ENCODE measurements at places on chromosomes 1 and 21. TPM values are rescaled to one million over a fixed set of nuclear protein-coding genes. Genes with fewer than 3 reads are reported as not detected.

RHD gene
- not detected for total RNA-seq

DNAJC28 gene
- total RNA-seq, result 0.23 TPM

RPS27 gene
- total RNA-seq, result 1,924 TPM

GJA9 gene
- total RNA-seq, result not detected

TRABD2B gene
- not detected for total RNA-seq

CELA3A gene
- total RNA-seq, result not detected

OXCT2 gene
- 5.7 TPM for total RNA-seq

GRCh38 chr1:66305927-66306326 is 228.0 kb upstream of the SGIP1 start:
- no peak for DNase-seq

GRCh38 chr1:17599954-17600300 is 60.4 kb downstream of the ARHGEF10L start:
- no peak for DNase-seq

GRCh38 chr1:24586970-24587820 is 31.3 kb downstream of the NCMAP start:
- DNase-seq, result peak; percentile 40

GRCh38 chr1:157407917-157408525 is 144.3 kb downstream of the FCRL5 start:
- no peak for DNase-seq

DNA sequence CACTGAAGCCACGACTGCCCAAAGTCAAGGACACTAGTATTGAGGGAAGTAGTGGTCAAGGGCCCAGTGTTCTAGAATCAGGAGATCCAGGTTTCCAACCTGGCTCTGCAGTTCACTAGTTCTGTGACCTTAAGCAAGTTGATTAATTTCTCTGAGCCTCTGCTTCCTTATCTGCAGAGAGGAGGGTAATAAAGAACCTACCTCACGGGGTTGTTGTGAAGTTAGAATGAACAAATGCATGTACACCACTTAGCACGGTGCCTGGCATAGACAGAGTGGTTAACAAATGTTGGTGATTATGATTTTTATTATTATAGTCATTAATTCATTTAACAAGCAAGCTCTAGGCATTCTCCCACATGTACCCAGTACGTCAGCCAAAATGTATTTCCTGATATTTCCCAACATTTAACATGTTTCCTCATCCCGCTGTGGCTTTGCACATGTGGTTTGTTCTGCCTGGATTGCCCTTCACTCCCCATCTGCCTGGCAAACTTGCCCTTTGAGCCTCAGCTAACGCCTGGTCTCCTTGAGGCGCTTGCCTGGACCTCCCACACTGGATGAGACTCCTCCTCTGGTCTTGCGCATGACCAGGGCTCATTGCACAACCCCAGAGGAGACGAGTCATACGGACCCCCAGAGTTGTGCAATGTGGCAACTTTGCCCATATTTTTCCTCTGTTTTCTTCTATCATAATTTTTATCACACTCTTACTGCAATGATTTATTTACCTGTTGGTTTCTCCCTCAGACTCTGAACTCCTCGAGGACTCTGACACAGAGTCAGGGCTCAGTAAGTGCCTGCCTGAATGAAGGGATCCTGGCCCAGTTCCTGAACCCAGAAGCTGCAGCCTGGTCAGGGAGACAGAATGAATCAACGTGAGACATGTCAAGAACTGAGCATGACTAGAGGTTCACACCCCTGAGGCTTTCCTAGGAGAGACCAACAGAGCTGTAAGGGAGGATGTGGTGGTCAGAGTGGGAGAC is 20.7 kb upstream of the MFSD2A start:
- no peak for DNase-seq

DNA sequence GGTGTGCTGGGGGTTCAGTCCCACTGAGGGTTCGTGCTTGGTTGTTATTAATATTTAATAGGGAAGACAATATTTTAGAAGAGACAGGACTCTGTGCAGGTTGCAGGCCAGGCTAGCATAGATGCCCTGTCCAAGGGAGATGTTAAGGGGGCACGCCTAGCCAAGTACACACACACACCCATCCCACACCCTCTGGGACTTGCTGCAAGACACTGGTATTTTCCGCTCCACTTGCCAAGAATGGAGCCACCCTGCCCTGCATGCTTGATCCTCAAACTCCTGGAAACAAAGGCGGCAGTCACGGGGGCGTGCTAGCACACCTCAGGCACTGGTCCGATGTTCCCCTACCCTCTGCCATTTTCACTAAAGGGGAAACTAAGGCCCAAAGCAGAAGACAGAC is 99.1 kb downstream of the MRPL37 start:
- no peak for DNase-seq

DNA sequence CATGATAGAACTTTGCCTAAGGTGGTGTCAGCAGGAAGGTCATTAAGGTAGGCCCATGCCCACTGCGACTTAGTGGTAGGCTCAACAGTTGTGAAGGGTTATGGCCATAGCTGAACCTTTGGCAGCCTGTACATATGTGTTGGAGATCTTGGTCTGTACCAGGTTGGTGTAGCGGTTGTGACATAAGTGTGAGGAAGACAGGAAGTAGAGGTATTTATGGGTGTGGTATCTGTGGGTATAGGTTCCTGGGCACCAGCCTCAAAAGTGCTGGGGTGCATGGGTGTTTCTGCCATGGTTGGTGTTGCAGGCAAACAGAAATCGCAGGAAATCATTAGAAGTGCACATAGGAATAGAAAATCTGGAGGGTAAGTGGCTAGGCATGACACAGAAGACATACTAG is 18.6 kb upstream of the LRIF1 start:
- DNase-seq, result no peak

DNA sequence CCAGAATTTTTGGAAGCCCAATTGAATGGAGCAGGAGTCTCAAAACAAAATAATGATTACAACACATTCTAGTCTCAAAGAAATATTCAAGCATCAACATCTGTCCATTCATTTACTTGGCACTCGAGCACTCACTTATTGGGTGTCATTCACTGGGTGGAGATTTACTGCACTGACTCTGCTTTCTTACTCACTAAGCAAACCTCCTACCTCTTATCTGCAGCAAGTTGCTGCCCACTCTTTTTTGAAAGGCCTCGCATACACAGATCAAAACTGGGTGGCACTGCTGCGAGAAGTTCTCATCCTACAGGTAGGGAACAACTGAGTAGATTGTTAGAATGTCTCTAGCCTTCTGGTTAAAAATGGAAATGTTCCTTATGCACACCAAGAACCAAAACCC is 18.0 kb downstream of the RHBDL2 start:
- DNase-seq, result no peak

- DNase-seq, result no peak
Observed at GRCh38 chr1:75725266-75725665, 757 bp downstream of the ACADM start.

DNA sequence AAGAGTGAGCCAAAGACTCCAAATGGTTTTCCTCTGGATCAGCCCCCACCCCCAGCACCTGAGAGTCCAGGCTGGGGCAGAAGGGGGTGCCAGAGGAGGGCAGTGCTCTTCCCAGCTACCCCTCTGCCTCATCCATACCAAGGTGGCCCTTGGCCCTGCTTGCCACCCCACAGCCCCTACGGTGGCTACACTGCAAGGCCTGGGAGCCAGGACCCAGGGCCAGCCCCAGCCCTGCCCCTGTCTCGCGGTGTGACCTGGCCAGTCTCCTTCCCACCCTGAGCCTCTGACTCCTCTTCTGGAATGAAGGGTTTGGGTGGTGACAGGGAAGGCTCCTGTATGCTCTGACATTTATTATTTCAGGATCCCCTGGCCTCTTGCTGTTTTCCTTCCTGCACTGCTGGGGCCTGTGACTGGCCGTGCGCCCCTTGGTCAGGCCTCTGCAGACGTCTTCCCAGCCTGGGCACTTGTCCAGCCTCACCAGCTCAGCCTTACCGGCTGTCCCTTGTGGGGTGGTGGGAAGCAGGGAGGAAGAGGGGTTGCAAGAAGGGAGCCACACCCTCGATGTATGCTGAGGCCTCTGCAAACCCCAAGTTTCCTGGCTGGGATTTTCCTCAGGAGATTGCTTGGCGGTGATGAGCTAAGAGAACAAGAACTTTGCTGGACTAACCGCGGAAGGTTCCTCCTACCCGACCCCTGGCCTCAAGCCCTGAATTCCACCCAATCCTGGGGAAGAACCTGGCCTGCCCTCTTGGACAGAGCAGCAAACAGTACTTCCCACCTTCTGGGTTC is 13.5 kb downstream of the ASAP3 start:
- no peak for DNase-seq

DNA sequence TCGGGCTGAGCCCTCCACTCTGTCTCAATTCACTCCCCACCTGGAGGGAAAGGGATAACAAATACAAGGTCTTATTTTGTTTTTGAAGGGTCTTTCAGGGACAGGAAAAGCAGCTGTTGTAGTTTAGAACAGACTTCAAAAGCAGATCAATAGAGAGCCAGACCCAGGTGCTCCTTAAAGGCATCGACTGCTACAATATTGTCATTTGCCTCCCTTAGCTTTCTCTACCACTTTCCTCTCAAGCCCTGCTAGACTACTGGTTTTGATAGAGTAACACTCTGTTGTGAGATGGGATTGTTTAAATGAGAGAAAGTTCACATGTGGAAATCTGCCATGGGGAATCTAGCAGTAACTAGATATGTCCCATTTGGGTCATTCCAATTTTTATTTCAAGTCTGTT is 24.0 kb downstream of the RGS7 start:
- DNase-seq, result no peak

- DNase-seq, result no peak
Observed at GRCh38 chr1:53391296-53391695, 63.4 kb upstream of the LRP8 start.

DNA sequence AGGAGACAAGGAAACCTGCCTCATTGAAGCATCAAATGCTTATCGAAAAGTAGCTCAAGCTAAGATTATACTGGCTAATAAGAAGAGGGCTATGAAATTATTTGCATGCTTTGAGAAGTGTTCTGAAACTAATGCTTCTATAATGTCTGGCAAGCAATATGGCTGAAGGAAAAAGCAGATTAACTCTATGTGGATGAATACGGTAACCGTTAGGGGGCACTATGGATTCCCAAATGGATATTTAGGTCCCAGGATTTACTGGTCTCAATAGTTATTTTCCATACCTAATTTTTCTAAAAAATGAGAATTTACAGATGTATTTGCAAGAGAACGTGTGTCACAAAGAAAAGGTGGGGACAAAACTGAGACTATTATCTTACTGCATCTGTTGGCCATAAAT is 34.6 kb upstream of the RRP15 start:
- DNase-seq, result no peak

DNA sequence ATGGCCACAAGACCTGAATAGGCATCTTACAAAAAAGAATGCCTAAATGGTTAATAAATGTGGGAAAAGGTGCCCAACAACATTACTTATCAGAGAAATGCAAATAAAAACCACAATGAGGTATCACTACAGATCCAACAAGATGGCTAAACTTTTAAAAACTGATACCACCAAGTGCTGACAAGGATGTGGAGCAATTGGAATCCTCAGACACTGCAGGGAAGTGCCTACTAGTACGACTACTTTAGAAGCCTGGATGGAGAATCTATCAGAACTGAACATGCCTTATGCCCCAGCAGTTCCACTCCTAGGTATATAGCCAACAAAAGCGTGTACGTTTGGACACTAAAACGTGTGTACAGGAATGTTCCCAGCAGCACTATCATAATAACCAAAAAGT is 19.9 kb downstream of the TNFRSF8 start:
- no peak for DNase-seq

DNA sequence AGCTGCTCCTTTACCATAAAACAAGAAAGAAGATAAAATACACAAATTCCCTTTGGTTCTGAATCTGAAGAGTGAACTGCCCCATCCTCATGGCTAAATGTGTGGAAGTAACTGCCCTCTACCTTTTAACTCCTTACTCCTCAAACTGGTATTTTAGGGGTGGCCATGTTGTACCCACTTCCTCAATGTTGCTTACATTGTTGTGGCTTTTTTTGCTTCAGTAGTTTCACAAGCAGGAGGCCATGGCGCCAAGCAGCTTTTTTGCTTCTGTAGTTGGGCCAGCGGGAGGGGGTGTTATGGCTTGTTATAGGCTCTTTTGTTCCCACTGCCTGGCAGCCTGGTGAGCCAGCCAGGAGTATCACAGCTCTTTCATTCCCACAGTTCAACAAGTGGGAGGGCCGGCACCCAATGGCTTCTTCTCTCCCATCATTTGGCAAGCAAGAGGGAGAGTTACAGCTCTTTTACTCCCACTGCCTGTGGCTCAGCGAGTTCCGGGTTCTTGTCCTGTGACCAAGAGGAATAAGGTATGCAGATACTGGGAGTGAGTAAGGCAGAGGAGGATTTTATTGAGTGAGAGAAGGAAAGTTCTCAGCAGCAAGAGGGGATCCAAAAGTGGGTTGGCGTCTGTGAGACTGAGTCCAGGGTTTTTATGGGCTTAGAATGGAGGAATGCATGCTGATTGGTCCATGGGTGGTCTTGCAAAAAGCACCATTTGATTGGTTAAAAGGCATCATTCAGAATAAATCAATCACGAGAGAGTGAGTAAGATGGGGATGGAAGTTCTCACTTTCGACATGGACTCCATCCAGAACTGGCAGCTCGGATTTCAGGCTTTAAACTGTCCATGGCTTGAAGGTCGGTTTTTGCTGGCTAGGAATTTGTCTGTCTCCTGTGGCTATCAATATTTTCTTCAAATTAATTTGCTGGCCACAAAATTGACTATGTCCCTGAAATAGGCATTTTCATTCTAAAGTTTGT is 429.6 kb downstream of the HLX start:
- no peak for DNase-seq

GRCh38 chr1:89660224-89661061 is 27.5 kb downstream of the LRRC8C start:
- no peak for DNase-seq

Measured in activated naive CD8-positive, alpha-beta T cell treated with anti-CD3 and anti-CD28 coated beads for 36 hours (primary cell).